ENCODE measurements at places on chromosomes 2 and 18.

DNA sequence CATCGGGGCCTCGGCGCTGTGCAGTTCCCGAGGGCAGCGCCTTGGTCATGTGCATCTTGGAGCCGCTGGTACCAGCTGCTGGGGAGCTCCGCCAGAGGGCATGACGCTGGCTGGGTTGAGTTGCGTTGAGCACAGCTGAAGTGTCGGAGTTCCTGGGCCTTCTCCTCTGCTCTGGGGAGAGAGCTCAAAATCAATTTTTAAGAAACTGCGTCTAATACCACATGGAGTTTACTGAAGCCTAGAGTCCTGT lies 48.7 kb downstream of the GREB1 start:
- DNase-seq: no peak

DNA sequence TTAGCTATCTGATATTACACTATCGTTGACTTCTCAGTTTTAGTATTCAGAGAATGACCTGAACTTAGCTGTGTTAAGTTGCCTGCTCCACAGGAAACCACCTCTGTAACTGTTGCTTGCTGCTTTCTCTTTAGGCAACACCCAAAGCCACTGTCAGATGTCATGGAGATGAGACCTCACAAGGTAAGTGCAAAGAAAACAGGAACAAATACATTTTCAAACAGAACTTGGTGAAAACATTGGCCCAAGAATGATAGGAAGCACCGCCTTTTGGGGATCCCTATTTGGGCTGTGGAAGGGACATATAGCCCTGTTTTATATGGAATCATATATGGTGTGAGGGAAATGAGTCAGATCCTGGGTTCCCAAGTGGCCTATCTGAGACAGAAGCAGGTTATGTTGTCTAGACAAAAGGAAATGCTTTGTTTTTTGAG lies 143.4 kb downstream of the UBE2E3 start:
- peak; percentile 26 for DNase-seq

DNA sequence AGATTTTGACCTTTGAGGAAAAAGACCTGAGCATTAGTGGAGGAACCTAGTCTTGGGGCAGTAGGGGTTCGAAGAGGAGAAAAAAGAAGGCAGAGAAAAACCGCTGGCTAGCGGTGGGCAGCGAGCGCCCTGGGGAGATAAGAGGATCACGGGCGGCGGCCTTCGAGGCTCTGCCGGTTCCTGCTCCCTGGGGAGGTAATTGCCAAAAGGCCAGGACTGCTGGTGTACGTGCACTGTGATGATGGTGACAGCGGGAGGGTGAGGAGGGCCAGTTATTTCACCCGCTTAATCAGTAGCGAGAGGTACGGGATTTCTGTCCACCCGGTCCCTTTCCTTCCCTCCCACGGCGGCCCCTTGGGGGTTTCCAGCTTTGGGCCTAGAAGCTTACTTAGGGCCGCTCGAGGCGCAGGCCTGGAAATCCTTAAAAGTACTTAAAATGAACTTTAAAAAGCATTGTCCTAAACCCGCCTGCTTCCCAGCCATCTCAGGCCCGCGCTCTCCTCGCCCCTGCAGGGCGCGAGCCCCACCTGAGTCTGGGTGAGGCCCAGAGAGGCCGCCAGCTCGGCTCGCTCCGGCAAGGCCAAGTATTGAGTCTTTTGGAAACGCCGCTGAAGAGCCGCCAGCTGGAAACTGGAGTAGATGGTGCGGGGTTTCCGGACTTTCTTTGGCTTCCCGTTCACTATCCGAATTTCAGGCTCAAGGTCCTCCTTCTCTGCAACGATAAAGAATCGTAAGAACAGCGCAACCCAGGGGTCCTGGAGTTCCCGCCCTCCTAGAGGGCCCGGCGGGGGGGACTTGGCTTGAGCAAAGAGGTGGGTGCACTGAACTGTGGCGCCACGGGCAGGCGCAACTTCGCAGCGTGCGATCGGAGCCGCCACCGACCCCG lies 1.5 kb downstream of the DLX2 start:
- DNase-seq: no peak

DNA sequence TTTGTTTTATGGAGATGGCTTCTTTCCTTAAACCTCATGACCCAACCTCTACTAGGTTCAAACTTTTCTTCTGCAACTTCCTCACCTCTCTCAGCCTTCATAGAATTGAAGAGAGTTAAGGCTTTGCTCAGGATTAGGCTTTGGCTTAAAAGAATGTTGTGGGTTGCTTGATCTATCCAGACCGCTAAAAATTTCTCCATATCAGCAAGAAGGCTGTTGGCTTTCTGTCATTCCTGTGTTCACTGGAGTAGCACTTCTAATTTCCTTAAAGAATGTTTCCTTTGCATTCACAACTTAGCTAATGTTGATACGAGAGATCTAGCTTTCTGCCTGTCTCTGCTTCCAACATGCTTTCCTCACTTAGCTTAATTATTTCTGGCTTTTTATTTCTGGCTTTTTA lies 58.1 kb upstream of the KYNU start:
- DNase-seq: no peak

GRCh38 chr2:38106405-38107094 lies 30.6 kb upstream of the CYP1B1 start:
- no peak for DNase-seq

GRCh38 chr2:215940645-215941184 lies 72.6 kb downstream of the MREG start:
- DNase-seq: no peak
